Lower leg skin (tissue), 4 donors: ENCODE measurements at places on chromosomes 2 and 18. TPM values are rescaled to one million over a fixed set of nuclear protein-coding genes. Genes with fewer than 3 reads are reported as not detected.

GRCh38 chr18:2330764-2331163 lies 240.5 kb downstream of the METTL4 start:
- no peak for DNase-seq

DNA sequence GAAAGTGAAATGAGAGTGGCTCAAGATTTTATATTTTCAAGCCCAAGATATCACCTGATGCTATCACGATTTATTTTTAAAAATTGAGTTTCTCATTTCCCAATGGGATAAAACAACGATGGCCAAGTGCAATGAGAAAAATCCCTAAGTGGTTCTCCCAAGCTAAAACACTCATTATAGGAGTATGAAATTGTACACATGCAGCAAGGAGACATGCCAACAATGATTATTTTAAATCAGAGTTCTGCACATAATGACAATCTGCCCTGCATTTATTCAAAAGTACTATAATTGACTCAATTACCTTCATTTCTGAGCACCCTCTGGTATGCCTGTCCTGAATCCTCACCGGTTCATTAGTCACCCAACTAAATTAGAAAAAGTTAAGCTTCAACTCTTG lies 12.7 kb downstream of the CYTIP start:
- no peak for DNase-seq

AGXT gene
- not detected for total RNA-seq

- no peak for DNase-seq
Measured at GRCh38 chr18:77969972-77970371, 720.3 kb downstream of the GALR1 start.

ALMS1 gene
- total RNA-seq: 12.8 TPM

DNA sequence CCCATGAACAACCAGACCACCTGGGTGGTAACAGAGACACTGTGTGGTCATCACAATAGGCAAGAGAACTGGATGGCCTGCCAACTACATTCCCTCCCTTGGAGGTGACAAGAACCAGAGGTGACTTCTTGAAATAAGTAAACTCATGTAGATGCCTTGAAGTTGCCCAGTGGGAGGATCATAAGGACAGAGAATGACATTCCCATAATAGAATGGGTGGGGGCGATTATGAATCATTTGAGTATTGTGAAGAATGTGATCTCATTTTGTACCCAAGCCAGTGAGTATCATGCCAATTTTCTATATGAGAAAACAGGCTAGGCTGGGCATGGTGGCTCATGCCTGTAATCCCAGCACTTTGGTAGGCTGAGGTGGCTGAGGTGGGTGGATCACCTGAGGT lies 211.4 kb upstream of the GYPC start:
- no peak for DNase-seq

GRCh38 chr2:22221006-22221405 lies 1097.2 kb downstream of the TDRD15 start:
- DNase-seq: no peak

GRCh38 chr18:79429785-79430281 lies 34.1 kb downstream of the NFATC1 start:
- no peak for DNase-seq

NAT8 gene
- not detected for total RNA-seq

TXNDC2 gene
- total RNA-seq: not detected

DNA sequence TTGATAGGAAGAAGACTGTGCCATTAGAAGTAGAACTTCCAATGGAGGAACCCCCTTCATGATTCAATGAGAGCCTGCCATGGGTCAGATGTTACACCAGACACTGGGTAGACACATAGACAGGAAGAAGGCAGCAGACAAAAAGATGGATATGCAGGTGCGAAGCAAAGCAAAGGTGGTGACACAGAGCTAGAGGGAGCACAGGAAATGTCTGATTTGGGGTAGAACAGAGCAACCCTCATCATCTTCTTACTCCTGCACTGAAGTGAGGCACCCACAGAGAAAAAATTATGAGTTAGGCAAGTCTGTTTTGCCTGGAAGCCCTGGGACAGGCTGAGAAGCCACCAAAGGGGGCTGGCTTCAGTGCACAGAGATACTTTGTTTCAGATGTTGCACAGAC lies 240.2 kb downstream of the ANAPC1 start:
- DNase-seq: no peak

- no peak for DNase-seq
Measured at GRCh38 chr2:168120310-168120709, 127.1 kb downstream of the STK39 start.

GRCh38 chr2:102025583-102026267 lies 34.0 kb downstream of the IL1R2 start:
- no peak for DNase-seq

CIB4 gene
- not detected for total RNA-seq

DNA sequence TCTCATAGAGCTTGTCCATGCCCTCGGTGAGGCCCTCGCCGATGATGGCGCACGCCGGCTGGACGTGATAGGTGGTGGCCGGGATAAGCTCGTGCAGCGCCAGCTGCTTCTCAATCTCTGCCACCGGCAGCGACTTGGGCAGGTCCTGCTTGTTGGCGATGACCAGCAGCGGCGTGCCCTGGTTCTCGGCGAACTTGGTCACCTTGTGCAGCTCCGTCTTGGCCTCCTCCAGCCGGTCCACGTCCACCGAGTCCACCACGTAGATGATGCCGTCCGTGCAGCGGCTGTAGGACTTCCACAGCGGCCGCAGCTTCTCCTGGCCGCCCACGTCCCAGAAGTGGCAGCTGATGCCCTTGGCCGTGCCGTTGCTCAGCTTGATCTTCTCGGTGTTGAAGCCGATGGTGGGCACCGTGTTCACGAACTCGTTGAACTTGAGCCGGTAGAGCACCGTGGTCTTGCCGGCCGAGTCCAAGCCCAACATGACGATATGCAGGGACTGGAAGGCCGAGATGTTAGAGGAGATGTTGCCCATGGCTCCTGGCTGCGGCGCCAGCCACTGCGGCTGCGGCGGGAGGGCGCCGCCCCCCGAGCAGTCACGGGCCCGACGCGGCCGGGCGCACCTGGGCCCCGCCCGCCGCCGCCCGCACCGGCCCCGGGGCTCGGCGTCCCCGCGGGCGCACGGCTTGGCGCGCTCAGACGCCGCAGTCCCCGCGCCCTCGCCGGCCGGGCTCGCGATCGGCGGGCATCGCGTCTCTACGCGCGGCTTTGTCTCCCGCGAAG lies 636 bp downstream of the ARL4C start:
- DNase-seq: peak; percentile 88

KIF5C gene
- 1.9 TPM for total RNA-seq

DNA sequence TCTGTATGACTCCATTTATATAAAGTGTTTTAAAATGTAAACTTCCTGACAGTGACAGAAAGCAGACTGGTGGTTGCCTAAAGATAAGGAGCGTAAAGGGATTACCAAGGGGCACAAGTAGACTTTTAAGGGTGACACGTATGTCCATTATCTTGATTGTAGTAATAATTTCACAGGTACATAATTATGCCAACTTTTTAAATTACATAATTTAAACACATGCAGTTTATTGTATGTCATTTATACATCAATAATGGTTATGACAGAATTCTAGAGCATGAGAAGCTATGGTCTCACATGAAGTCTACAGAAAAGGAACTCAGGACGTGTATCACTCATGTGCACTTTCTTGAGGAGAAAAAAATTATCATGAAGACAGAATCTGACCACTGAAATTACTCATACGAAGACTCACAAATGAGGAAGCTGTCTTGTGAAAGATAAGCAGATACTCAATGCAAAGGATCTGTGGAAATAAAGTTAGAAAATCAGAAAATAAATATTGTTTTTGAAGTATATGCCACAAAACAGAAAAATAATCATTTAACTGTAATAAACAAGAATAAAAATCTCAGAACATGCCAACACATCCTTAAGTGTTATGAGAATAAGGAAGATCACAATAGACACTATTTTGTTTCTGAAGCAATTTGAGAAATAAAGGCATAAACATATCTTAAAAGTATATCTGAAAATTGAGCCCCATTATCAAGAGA lies 84.4 kb downstream of the TMEM131 start:
- no peak for DNase-seq

CPO gene
- total RNA-seq: 0.27 TPM

RSAD2 gene
- total RNA-seq: 0.08 TPM

GRCh38 chr2:75054296-75054695 lies 95.9 kb downstream of the POLE4 start:
- no peak for DNase-seq

EML6 gene
- 4.4 TPM for total RNA-seq

MOGAT1 gene
- total RNA-seq: not detected

DNA sequence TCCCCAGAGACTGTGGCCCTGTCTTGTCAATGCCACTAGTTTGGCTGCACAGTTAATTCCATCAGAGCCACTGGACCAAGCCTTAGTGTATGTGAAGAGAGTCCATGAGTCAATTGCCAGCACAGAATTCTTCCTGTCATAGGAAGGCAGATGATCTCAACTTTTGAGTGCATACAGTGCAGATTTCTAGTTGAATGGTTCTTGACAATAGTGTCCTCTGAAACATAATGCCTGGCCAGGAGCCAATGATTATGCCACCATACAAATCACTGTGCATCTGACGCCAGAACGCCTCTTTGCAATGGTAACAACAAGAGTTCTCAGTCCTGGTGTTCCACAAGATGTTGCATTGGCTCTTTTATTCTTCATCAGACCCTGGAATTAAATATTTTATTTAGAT lies 7.1 kb downstream of the NEUROD1 start:
- no peak for DNase-seq

TUBA3E gene
- not detected for total RNA-seq

DNA sequence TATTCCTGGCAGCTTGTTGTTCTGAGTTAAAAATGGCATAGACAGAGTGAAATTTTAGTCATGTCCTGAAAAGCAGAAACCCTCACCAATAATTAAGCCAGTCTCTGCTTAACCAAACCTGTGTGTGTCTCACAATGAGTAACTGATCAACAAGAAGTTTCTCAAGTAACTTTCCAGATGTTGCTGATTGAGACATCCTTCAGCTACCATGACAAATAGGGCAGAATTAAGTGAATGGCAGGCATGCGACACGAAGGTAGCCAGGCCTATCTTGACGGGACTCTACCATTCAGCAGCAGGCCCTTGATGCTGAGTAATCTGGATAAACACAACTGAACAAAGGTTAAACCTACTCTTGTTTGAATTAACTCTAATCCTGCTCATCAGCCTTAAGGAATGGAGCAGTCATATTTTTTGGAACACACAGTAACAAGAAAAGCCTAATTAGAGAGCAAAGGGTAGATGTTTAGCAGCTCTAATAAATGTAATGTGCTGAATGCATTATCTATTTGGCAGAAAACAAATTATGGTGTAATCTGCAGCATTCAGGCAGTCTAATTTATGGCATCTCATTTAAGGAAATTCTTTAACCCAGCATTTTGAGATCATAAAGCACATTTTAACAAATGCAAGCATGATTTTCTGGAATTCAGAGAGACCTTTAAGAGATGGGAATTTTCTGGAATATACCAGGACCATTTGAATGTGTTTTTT lies 159.5 kb upstream of the EPHA4 start:
- DNase-seq: no peak

DNA sequence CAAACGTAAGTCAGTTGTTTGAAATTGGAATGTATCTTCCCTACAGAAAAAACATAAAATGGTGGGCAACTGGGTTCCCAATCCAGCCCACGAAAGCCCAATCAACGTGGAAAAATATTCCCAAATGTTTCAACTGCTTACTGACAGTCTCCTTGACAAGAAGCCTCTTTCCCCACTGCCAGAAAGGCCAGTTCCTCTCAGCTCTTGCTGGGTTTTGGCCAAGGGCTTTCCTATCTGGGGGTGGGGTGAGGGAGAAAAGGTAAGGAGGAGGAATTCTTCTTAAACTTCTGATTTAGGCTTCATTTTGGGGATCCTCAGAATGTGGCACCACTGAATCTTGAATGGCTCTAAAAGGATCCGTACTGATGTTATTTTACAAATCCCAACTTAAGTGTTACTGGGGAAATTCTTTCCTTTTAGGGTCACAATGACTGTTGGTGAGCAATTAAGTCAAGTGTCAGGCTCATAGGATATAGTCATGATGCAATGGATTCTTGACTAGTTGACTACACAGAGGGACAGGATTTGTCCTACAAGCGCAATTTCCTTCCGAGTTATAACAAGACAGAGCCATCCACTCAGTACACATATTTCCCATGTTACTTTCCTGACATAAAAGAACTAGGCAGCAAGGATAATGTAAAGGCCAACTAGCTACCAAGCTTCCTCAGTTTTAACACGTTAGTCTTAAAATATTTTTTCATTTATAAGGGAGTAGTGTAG lies 73.6 kb downstream of the SPRED2 start:
- DNase-seq: no peak

DNA sequence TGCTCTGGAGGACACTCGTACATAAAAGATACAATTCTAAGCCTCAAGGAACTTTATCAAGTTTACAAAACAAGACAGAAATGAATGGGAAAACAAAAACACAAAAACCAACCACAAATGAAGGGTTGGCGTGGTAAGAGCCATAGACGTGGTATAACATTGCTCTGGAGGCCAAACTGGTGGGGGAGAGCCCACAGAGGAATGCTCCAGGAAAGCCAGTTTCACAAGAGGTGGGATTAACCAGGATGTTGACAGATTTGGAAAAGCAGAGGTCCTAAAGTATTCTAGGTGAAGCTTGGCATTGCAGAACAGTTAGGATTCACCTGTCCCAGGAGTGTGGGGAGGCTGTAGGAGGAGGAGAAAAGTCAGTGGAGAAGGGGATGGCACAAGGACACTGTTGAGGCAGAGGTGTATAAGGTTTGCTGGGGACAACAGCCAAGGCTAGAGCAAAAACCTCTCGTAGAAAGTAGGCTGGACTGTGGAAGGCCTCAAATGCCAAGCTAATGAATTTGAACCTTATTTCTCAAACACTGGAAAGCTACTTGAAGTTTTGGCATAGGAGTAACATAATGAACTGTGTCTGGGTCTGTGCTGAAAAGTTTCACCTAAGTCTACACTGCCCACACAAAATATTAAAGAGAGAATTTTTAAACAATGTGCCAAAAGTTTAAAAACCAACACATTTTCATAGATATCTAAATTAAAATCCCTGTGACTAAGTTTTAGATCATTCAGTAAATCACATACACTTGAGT lies 135.1 kb downstream of the THADA start:
- no peak for DNase-seq

GRCh38 chr2:24494410-24494809 lies 3.4 kb downstream of the NCOA1 start:
- DNase-seq: no peak

DSG4 gene
- 4.5 TPM for total RNA-seq

DNA sequence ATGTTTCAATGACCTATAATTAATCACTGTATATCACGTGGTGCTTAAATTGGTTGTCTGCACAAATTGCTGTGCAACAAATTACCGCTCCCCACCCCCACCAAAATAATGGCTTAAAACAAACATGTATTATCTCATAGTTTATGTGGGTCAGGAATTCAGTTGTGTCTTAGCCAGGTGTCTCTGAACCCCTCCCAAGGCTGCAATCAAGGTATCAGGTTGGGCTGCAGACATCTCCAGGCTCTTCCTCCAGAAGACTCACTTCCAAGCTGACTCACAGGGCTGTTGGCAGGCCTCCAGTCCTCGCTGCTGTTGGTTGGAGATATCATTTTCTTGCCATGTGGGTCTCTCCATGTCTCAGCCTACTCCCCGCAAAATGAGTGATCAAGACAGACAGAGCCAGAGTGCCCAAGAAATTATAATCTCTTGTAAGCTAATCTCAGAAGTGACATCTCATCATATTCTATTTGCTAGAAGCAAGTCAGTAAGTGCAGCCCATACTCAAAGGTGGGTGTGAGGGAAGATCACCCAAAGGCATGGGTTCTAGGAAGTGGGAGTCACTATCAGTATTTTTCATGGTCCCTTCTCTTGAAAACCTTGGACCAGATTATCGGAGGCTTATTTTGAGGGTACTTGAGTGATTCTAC lies 38.4 kb downstream of the SPC25 start:
- no peak for DNase-seq
